ENCODE measurements at places on chromosomes 1 and 21.
A peak's percentile ranks its signal among the peaks of the same experiment; 100 is the strongest.

- DNase-seq = no peak
- H3K27ac ChIP-seq = no peak overlapping the region
- H3K36me3 ChIP-seq = no peaks in the 10 kb centered on the region
- peaks cover 4% of the 10 kb centered on the region for H3K4me1 ChIP-seq
- no peak overlapping the region for H3K4me3 ChIP-seq
- no peaks in the 10 kb centered on the region for H3K27me3 ChIP-seq
Measured at GRCh38 chr1:24438423-24438901, 22.9 kb downstream of the NIPAL3 start.

GRCh38 chr1:118101515-118101844, 83.5 kb downstream of the SPAG17 start:
- H3K4me1 ChIP-seq = no peaks in the 10 kb centered on the region
- H3K27me3 ChIP-seq = no peaks in the 10 kb centered on the region
- no peak overlapping the region for H3K4me3 ChIP-seq
- H3K27ac ChIP-seq = no peak overlapping the region

DNA sequence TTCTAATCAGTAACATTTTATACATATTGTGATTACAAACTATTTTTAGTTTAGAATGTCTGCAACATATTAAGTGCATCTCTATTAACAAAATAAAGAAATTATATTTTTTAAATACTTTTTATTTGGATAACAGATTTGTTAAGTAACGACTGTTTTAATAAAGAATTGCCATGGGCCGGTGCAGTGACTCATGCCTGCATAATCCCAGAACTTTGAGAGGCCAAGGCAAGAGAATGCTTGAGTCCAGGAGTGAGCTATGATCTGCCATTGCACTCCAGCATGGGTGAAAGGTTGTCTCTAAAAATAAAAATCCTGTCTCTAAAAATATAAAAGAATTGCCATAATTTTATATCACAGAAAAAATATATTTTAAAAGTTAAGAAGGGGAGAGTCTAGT, 4.1 kb downstream of the LRRIQ3 start:
- no peak for DNase-seq
- H3K27ac ChIP-seq = no peak overlapping the region
- no peaks in the 10 kb centered on the region for H3K27me3 ChIP-seq
- no peak overlapping the region for H3K4me3 ChIP-seq

GRCh38 chr21:25887166-25887565, 152.4 kb downstream of the GABPA start:
- peaks cover 3% of the 10 kb centered on the region for H3K36me3 ChIP-seq
- no peaks in the 10 kb centered on the region for H3K4me1 ChIP-seq
- H3K4me3 ChIP-seq = no peak overlapping the region
- H3K27ac ChIP-seq = no peak overlapping the region

GRCh38 chr1:118210723-118211110, 25.7 kb upstream of the SPAG17 start:
- H3K27ac ChIP-seq = no peak overlapping the region
- DNase-seq = no peak
- no peak overlapping the region for H3K4me3 ChIP-seq
- no peaks in the 10 kb centered on the region for H3K4me1 ChIP-seq
- H3K36me3 ChIP-seq = no peaks in the 10 kb centered on the region

DNA sequence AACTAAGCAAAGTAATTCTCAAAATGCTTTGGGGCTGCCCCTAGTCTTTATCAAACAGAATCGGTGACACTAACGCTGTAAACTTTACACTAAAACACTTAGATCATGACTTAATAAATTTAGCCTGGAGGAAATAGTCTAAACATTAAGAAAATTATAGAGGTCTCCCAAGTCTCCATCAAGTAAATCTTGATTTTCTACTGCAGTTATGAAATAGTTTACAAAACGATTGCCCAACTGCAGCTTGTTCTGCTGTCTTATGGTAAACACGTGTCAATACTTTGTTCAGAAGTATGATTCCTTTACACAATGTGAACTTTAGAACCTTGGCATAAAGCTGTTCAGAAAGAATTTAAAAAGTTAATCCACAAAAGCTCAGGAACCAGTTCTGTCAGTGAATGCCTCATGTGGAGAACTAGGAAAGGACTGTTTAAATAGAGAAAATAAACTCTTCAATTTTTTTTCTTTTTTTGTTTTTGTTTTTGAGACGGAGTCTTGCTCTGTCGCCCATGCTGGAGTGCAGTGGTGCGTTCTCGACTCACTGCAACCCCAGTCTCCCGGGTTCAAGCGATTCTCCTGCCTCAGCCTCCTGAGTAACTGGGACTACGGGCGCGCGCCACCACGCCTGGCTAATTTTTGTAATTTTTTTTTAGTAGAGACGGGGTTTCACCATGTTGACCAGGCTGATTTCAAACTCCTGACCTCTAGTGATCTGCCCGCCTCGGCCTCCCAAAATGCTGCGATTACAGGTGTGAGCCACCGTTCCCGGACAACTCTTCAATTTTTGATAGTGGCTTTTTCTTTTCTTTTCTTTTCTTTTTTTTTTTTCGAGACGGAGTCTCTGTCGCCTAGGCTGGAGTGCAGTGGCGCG, 1.6 kb downstream of the DDI2 start:
- H3K4me1 ChIP-seq = no peaks in the 10 kb centered on the region
- H3K27me3 ChIP-seq = no peaks in the 10 kb centered on the region
- H3K4me3 ChIP-seq = peak overlapping the region; percentile 95
- no peak overlapping the region for H3K27ac ChIP-seq

- no peak overlapping the region for H3K4me3 ChIP-seq
- no peak overlapping the region for H3K27ac ChIP-seq
- no peaks in the 10 kb centered on the region for H3K36me3 ChIP-seq
- no peaks in the 10 kb centered on the region for H3K27me3 ChIP-seq
Measured at GRCh38 chr1:217018648-217019047, 295.4 kb upstream of the ESRRG start.

DNA sequence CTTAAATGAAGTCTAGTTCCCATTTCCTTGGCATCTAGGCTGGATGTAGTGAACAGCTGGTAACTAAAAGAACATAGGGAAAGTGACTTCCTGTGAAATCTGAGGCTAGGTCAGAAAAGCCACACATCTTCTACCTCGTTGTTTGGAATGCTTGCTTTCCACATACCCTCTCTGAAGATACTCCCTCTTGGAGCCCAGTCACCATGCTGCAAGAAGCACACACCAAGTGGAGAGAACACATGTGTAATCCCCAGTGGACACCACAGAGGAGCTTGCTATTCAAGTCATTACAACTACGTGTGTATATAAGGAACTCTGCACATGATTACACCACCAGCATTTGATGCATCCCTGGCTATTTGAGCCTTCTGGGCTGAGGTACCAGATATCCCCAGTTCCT, 125.9 kb downstream of the RGS21 start:
- H3K4me3 ChIP-seq = no peak overlapping the region
- no peak overlapping the region for H3K27ac ChIP-seq
